ENCODE measurements at places on chromosomes 6 and 20.
A peak's percentile ranks its signal among the peaks of the same experiment; 100 is the strongest.

DNA sequence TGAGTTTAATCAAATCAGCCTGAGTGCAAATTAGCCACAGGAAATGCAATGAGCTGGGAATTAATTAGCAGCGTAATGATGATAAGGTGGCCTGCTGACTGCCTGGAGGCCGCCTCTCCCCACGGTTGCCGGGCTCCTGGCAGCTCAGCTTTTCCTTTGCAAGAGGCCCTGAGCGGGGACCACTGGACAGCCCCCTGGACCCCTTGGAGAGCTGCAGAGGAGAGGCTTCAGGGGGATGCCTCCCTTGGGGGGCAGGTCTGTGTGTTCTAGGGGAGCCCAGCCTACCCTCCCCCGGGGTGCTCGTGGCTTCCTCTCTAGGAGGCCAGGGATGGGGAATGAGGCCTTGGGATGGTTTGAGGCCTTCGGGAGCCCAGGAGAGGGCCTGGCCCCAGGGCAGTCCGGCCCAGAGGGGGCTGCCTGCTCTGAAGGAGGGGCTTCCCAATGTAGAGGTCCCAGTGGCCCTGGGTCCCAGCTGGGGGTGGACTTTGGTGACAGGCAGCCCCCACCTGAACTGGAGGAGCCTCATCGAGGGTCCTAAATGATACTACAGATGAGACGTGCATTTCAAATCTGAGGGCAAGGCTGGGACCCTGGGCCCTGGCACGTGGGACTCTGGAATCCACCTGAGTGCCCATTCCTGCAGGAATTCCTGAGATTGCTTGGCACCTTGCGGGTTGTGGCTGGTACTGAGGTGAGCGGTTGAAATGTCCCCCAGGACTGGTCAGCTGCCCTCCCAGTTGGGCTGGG, 66.4 kb upstream of the BHLHE23 start:
- no peak for DNase-seq

- no peak for DNase-seq
Measured at GRCh38 chr6:148175550-148176188, 167.0 kb upstream of the SASH1 start.

- DNase-seq, result no peak
Measured at GRCh38 chr6:25089442-25089841, 153.7 kb upstream of the RIPOR2 start.

DNA sequence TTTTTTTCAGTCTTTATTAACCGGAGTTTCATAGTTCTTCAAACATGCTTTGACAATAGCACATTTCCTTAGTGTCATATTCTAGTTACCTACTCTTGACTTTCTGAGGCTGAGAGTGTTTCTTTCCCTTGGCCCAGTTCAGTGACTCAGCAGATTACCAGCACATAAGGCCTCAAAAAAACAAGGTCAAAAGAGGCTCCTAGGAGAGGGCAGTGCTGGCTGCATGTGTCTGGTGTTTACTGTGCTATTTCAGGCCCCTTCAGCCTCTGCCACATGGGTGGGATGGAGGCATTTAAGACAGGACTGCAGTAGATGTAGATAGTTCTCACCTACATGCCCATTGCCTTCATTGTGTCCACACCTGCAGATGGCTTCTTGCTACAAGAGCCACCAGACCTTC, 198.2 kb upstream of the SSTR4 start:
- no peak for DNase-seq

GRCh38 chr6:114471450-114471849, 128.6 kb upstream of the HS3ST5 start:
- no peak for DNase-seq

- DNase-seq, result no peak
Measured at GRCh38 chr20:1001116-1001515, 995 bp downstream of the RSPO4 start.

- DNase-seq, result no peak
Measured at GRCh38 chr6:157203312-157203744, 120.0 kb downstream of the TMEM242 start.

- DNase-seq, result peak; percentile 70
Measured at GRCh38 chr6:166997768-166998255, 1.4 kb upstream of the CEP43 start.

DNA sequence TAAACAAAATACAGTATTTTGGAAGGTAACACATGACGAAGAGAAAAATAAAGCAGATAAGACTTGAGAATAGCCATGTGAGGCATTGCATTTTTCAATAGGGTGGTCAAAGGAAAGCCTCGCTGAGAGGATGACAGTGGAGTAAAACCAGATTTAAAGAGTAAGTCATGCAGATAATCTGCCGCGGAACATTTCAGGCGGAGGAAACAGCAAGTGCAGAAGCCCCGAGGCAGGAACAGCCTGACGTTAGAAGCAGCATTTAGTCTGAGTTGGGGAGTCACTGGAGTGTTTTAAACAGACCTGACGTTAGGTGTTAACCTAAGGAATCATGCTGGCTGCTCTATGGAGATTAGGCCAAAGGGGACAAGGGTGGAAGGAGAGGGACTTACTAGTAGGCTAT, 65.0 kb upstream of the VSTM2L start:
- DNase-seq, result no peak

- DNase-seq, result no peak
Measured at GRCh38 chr20:23091721-23092383, 5.7 kb upstream of the CD93 start.

DNA sequence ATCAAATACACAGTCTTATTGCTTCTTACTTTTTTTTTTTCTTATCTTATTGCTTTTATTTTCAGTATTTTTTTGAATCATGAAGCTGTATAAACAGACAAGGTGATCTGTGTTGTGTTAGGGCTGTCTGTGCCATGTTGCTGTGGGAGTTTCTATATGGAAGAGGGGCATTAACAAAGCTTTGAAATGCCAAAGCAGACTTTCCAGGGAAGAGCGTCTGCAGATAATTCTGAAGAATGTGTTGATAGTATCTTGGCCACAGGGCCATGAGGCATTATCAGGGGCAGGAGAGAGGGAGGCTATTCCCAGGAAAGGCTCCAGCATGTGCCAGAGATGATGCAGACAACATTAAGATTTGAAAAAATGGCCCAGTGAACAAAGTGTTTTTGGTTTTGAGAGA, 354.5 kb downstream of the UTRN start:
- no peak for DNase-seq

DNA sequence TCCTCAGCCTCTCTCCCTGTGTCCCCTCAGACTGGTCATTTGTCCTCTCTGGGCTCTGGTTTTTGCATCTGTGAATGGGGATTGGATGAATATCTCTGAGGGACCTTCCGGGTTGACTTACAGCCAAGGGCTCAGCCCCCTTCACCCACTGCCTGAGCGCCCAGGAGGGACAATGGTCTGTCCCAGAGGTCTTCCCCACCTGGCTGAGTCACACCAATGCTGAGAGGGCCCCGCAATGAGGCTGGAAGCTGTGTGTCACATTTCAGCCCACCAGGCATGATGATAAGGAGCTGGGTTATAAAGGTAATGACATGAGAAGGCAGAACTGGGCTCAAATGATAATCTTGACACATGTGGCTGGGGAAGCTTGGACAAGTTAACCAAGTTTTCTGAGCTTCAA, 70.5 kb downstream of the TOX2 start:
- DNase-seq, result no peak

Data from iPS-NIHi11 (cell line).